ENCODE measurements at places on chromosomes 13 and 19. TPM values are rescaled to one million over a fixed set of nuclear protein-coding genes. Genes with fewer than 3 reads are reported as not detected.

DNA sequence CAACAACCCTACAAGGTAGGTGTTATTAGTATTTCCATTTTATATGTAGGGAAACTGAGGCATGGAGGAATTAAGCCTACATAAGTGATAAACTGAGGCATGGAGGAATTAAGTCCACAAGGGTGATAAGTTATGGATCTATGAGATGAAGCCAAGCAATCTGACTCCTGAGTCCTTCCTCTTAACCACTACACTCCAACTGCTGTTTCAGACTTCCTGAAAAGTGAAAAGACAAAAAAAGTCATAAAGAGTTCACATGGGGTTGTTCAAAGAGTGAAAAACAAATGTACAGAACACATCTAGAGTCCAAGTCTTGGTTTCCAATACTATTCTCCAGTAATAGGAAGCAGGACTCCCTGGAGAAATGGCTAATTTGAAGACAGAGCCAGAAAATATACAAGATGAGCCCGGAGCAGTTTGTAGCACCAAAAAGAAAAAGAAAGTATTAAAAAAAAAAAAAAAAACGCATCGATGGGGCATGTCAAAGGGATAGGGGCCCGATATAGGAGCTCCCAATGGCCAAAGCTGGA is 12.1 kb downstream of the CRYL1 start:
- H3K36me3 ChIP-seq = no peaks in the 10 kb centered on the region
- H3K4me3 ChIP-seq = no peak overlapping the region
- H3K27me3 ChIP-seq = no peaks in the 10 kb centered on the region
- no peak for DNase-seq
- no peak overlapping the region for H3K27ac ChIP-seq

DNA sequence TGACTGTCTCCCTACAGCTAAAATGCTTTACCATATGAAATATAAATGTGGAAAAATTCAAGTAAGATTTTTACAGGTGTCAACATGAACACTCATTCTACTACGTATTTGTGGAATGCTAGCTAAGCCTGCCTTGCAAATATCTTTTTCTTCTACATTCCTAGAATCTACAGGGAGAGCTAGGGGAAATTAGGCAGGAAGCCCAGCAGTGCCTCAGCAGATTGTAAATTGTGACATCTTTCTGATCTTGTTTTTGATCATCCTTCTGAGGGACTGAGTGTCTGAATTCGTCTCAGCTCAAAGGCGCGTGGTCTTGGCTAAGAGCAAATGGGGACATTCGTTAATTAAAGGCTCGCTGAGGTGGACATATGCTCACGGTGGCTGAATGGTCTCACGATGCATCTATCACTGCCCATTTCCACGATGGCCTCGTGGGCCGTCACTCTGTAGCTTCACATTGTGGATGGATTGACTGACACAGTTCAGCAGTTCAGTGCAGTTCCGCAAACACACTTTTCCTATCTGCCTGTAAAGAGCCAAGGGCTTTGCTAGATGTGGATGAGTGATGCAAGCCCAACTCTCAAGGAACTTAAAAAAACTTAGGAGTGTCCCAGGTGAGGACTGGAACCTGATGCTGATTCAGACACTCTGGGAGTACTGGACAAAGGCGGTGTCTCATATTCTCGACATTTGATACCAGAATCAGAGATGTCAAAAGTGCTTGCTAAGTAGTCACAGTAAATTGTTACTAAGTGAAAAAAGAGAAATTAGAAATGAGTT is 562.5 kb downstream of the EFNB2 start:
- no peak overlapping the region for H3K27ac ChIP-seq
- no peaks in the 10 kb centered on the region for H3K36me3 ChIP-seq
- no peak overlapping the region for H3K4me3 ChIP-seq
- H3K27me3 ChIP-seq = no peaks in the 10 kb centered on the region
- no peaks in the 10 kb centered on the region for H3K4me1 ChIP-seq
- no peak for DNase-seq

- H3K27ac ChIP-seq = no peak overlapping the region
- H3K4me1 ChIP-seq = no peaks in the 10 kb centered on the region
- H3K27me3 ChIP-seq = no peaks in the 10 kb centered on the region
- H3K36me3 ChIP-seq = no peaks in the 10 kb centered on the region
- no peak overlapping the region for H3K4me3 ChIP-seq
- DNase-seq = no peak
Measured at GRCh38 chr13:33452873-33453517, 167.4 kb upstream of the STARD13 start.

- H3K4me1 ChIP-seq = no peaks in the 10 kb centered on the region
- no peak overlapping the region for H3K4me3 ChIP-seq
- H3K27ac ChIP-seq = no peak overlapping the region
Measured at GRCh38 chr13:102176846-102177245, 225.0 kb downstream of the FGF14 start.

DNA sequence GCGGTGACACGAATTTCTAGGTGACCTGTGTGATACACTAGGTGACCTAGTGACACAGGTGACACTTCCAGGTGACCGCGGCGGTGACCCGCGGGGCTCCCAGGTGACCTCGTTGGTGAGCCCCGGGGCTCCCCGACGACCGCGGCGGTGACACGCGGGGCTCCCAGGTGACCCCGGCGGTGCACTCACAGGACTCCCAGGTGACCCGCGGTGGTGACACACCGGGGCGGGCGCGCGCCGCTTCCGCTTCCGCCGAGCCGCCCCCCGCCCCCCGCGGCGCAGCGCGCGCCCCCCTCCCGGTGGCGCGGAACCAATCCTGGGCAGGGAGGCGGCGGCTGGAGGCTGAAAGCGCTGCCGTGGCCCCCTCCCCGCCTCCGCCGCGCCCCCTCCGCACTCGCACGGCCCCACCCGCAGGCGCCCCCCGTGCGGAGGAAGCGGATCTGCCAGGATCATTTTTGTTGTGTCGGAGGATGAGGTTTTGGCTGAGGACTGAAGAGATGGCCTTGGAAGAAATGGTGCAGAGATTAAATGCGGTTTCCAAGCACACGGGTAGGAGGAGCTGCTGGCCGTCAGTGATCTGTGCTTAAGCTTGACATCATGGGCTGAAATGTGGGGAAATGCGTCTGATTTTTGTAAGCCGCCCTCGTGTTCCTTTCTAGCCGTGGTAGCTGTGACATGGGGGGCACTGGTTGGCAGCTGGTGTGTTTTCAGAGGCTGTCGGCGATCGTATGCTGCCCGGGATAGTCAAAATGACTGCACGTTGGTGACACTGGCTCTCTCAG is at the start of gene MCF2L:
Gene MCF2L, plus strand, starts transcription at position 305 of the 782 bp plus-strand sequence. Its CDS starts 166 bp downstream, at position 471.
- peak; percentile 76 for DNase-seq
- H3K4me3 ChIP-seq = peak within 1 kb of the TSS; percentile 49
- peaks cover 15% of the 10 kb centered on the region for H3K4me1 ChIP-seq
- H3K36me3 ChIP-seq = no peaks in the 10 kb centered on the region
- H3K27me3 ChIP-seq = peaks cover 10% of the 10 kb centered on the region
- peak within 1 kb of the TSS; percentile 79 for H3K27ac ChIP-seq

SERP2 gene
- 4.5 TPM for total RNA-seq

ZNF470 gene
- 5.8 TPM for total RNA-seq

FBXO17 gene
- 7.1 TPM for total RNA-seq

ZNF749 gene
- 10.3 TPM for total RNA-seq

DNAJC3 gene
- 87.8 TPM for total RNA-seq

CYSLTR2 gene
- 0.99 TPM for total RNA-seq

CDX2 gene
- total RNA-seq = not detected

TBC1D17 gene
- 35.2 TPM for total RNA-seq

CACTIN gene
- 19.8 TPM for total RNA-seq

Data from left lung (tissue), 14 donors.